H9 (cell line): ENCODE measurements at places on chromosomes 7 and 10. TPM values are rescaled to one million over a fixed set of nuclear protein-coding genes. Genes with fewer than 3 reads are reported as not detected.
A peak's percentile ranks its signal among the peaks of the same experiment; 100 is the strongest.

ANK3 gene
- 56.0 and 59.6 TPM in 2 replicates for total RNA-seq

GRCh38 chr10:34716958-34717357, 98.1 kb downstream of the PARD3 start:
- no peak for DNase-seq

GRCh38 chr7:39714447-39715091, 91.2 kb downstream of the RALA start:
- DNase-seq = no peak

DNA sequence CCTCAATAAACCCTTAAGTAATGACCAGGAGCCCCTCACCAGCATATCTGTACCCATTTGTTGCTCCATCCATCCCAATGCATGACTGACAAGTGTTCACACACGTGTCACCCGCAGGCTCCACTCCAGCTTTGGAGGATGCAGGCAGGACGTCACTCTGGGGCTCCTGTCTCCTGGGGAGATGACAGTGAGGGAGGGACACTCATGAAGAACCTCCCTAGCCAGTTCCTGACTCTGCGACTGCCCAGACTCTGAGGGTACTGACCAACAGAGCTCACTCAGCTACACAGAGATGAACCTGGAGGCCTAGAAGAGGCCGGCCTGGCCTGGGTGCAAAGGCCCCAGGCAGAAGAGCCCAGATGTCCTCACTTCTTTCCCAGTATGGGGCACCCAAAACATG, 135.1 kb upstream of the RET start:
- DNase-seq = peak; percentile 14

- DNase-seq = no peak
Measured at GRCh38 chr7:4212376-4212775, 469.7 kb upstream of the FOXK1 start.

NXPH1 gene
- total RNA-seq = 0.11 and 0.15 TPM in 2 replicates

TUBAL3 gene
- total RNA-seq = not detected in 2 replicates

DNA sequence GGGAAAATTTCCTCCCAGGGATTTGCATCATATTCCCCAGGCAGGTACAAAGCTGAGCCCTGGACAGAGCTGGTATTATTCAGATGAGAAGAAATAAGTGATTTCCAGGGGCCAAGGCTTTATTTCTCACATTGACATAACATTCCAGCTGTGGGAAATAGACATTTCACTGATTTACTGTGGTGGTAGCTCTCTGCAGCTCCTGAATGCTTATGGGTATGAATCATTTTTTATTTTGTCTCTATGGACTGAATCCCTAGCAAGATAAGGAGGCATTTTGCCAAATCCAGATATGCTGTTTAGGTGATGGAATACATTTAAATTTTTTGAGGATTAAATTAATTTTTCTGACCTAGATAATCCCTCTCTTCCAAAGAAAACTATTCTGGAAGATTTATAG, 97.9 kb downstream of the MTPN start:
- DNase-seq = no peak

GRCh38 chr10:48714088-48714487, 29.4 kb downstream of the WDFY4 start:
- DNase-seq = no peak

GRCh38 chr7:91852263-91852741, 28.2 kb downstream of the MTERF1 start:
- DNase-seq = peak; percentile 27

GRCh38 chr10:89887830-89888229, 186.4 kb downstream of the KIF20B start:
- DNase-seq = no peak

NPC1L1 gene
- total RNA-seq = 0.07 and 0.11 TPM in 2 replicates

OPN1SW gene
- total RNA-seq = not detected in 2 replicates

- no peak for DNase-seq
Measured at GRCh38 chr10:132798403-132798802, 12.5 kb upstream of the NKX6-2 start.

VGF gene
- total RNA-seq = 37.1 and 39.1 TPM in 2 replicates

FAM20C gene
- total RNA-seq = 57.2 and 62.6 TPM in 2 replicates

GRCh38 chr10:17712717-17713471, 39.1 kb upstream of the TMEM236 start:
- DNase-seq = no peak

- DNase-seq = no peak
Measured at GRCh38 chr7:157879391-157879790, 542.6 kb downstream of the DNAJB6 start.

GRCh38 chr7:101848208-101848951, 31.0 kb downstream of the CUX1 start:
- DNase-seq = no peak

- DNase-seq = no peak
Measured at GRCh38 chr10:119431773-119432135, 110.8 kb downstream of the RGS10 start.

DNA sequence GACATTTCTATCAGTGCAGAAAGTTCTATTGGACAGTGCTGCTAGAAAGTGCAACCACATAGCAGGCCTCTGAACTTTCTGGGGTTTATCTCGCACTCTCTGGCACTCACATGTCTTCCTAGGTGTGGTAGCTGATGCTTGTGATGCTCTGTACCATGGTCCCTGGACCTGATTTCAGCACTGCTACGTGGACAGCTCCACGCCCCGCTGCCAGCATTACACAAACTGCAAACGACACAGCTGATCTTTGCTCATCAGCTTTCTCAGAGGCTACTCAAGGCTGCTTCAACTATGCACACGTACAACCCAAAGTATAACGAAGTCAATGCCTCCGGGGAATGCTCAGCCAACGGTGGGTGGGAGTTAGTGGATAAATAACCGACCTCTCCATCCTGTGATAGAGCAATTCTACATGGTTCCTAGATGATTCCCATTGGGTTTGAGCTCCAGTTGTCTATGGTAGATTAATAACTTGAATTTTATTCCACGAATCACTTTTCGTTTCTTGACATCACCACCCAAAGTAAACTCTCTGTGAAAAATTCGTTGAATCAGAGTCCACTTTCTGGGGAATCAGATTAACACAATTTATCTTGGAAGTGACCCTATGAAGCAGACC, 302.5 kb downstream of the ACTR3B start:
- DNase-seq = peak; percentile 53

GRCh38 chr7:24716480-24717246, 40.6 kb downstream of the GSDME start:
- DNase-seq = no peak

GRCh38 chr7:64313740-64314491, at the start of gene ZNF736:
TSS of gene ZNF736 (plus strand) at chr7:64313961. CDS start at chr7:64314151, 190 bp downstream.
- no peak for DNase-seq

DNA sequence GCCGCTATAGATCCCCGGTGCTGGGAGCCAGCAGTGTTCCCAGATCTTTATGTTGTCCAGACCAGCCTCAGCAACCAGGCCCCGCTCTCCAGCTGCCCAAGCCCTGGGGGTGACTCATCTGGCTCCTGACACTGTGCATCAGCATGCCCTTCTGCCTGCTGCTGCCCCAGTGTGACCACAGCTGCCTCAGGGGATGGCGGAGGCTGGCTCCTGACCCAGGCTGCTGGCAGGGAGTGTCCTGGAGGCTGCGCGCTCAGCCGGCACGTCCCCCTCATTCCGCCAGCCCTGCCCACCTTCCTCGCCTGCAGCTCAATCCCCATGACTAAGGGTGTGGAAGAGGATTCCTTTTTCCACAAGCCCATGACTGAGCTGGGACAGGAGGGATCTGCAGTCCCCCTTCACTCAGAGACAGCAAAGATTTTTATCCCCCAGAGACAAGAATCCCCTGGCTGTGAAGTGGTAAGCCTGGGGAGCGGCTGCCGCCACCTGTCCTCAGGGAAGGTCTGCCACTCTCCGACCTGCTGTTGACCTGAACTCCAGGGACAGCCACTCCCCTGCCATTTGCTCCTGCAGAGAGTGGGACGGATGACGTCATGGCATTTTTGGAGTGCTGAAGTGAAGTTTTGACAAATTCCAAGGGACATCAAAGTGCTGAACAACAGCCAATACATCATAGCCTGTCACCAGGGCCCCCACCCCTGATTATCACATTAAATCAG, 182.8 kb upstream of the BMPER start:
- DNase-seq = peak; percentile 43

DNA sequence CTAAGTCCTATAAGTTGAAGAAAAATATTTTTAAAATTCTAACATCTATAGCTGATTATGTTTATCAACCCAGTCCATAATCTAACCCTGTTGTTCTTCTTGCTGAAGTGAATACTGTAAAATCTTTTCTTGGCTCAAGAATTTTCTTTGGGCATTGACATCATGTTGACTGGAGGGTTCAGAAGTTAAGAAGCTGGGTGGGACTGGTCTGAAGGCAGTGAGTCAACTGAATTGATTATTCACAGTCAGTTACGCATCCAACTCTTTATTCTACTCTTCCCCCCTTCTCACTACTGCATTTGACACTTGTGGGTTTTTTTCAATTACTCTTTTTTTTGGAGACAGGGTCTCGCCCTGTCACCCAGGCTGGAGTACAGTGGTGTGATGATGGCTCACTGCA, 31.0 kb downstream of the DENND2A start:
- no peak for DNase-seq

- DNase-seq = no peak
Measured at GRCh38 chr7:18890134-18890533, 227.3 kb downstream of the TWIST1 start.

GRCh38 chr10:85060944-85061343, 732.6 kb downstream of the CCSER2 start:
- no peak for DNase-seq

- peak; percentile 91 for DNase-seq
Measured at GRCh38 chr7:140403878-140404564, at the start of gene RAB19. TSS of gene RAB19 (plus strand) at chr7:140404058. CDS start at chr7:140407647, 3,589 bp downstream.

TMEM236 gene
- total RNA-seq = not detected in 2 replicates

DNA sequence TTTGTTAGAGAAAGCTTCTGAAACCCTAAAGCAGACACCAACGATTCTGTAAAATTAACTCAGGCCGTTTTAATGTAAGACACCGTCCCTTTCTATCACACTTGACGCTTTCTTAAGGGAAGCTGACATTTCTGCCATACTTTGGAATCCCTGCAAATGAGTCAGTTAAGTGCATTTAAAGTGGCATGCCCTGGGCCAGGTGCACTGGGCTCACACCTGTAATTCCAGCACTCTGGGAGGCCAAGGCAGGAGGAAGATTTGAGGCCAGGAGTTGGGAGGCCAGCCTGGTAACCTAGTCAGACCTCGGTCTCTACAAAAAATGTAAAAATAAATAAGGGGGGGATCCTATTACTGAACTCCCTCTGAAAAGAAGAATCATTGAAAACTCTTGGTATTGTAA, 4.4 kb downstream of the UBE2H start:
- DNase-seq = no peak

DNA sequence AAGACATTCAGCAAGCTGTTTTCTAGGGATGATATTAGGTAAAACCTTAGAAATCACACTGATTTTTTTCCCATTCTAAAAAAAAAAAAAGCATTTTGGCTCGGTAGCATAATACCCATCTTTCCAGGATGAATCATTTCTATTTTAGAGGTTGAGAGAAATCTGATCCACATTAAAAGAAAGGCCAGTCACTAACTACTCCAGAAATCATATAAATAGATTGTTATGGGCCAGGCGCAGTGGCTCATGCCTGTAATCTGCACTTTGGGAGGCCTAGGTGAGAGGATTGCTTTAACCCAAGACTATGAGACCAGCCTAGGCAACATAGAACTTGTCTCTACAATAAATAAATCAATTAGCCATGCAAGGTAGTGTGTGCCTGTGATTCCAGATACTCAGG, 164.3 kb downstream of the BAMBI start:
- DNase-seq = no peak

FAM180A gene
- total RNA-seq = not detected in 2 replicates

DNA sequence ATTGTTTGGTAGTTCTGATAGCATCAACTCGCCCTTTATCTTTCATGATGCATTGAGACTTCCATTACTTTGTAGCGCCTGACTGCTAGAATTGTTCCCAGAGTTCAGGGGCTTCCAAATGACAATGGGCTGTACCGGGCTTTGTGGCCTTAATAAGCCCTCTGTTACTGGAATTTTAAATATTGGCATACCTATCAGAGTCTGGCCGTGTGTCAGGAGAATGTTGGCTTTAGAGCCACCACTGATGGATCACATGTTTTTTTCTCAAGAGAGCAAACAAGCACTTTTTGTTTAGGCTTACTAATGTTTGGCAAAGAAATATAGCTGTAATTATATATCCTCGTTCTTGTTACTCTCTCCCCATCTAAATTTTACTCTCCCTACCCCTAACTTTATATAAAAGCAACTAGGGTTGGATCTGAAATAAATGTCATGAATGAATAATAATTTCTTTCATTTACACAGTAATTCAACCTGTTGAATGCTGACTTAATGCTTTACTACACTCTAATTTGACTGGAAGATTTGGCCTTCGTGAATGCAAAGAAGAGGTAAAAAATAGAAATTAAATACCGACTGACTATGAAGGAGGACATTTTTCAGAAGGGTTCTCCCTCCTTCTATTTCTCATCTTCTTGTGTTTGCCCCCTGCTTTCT, 396.7 kb downstream of the AUTS2 start:
- no peak for DNase-seq

GRCh38 chr10:121823993-121824463, 103.8 kb downstream of the ATE1 start:
- no peak for DNase-seq

NANOS1 gene
- total RNA-seq = 4.5 and 5.5 TPM in 2 replicates

ACBD7 gene
- total RNA-seq = 22.0 and 25.0 TPM in 2 replicates

- DNase-seq = no peak
Measured at GRCh38 chr7:94507962-94508361, 1.6 kb upstream of the CASD1 start.
